ENCODE measurements at places on chromosomes 13 and 19. TPM values are rescaled to one million over a fixed set of nuclear protein-coding genes. Genes with fewer than 3 reads are reported as not detected.

The OR7D2 gene
- total RNA-seq, result not detected

The MBD3L3 gene
- total RNA-seq, result not detected

The TEX29 gene
- not detected for total RNA-seq

The GALP gene
- not detected for total RNA-seq

The ELSPBP1 gene
- total RNA-seq, result not detected

The SELENOV gene
- total RNA-seq, result not detected

The CEACAM7 gene
- not detected for total RNA-seq

The FUT3 gene
- total RNA-seq, result not detected

DNA sequence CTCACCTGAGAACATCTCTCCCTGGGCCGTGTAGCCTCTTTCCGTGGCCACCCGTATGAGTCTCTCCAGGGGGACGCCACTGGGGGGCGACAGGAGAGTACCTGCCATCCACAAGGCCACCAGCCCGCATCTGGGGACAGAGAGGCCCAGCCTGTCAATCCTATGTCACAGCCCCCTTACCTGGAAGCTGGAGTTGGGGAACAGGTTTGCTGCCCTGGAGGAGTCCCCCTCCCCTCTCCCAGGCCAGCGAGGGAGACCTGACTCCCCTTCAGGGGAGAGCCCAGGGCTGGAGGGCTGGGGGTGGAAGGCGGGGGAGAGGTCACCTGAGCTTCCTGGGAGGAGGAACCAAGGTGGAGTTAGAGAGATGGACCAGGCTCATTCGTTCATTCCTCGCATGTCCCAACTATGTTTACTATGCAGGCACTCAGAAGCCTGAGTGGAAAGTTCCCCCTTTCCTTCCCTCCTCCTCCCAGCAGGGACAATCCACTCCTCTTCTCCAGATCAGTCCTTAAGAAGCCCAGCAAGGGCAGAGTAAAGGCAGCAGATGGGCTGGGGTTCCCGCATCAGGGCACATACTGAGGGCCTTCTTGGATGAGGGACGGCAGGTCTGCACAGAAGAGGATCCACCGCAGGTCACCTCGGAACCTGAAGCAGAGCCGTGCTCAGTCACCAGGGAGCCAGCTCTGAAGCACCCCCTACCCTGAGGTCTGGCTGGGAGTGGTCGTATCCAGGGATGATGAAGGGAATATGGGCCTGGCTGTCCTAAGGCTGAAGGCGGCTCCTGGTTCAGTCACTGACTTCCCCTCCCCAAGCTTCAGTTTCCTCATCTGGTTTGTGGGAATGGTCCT lies 5.5 kb downstream of the ACTMAP start:
- DNase-seq, result no peak

- DNase-seq, result no peak
Observed at GRCh38 chr13:24618011-24618955, 61.9 kb upstream of the ATP12A start.

DNA sequence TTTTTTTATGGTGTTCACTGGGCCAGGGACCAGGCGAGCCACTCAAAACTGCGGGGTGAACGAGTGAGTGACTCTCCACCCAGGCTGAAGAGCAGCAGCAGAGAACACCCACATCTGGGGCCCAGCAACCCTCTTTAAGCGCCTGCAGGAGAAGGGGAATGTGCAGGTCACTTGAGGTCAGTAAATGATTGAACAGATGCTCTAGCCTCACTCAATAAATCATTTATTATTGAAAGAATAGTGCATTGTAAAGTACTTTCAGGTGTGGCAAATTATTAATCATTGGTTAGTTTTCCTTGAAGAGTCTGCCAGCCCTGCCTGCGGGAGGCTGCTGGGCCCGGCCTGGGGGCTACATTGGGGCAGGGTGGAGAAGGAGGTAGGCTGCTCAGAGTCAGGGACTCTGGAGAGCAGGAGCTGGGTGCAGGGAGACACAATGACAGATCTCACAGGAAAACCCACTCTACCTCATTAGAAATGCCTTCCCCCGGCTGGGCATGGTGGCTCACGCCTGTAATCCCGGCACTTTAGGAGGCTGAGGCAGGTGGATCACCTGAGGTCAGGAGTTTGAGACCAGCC lies 42.5 kb downstream of the ABCC4 start:
- no peak for DNase-seq

- peak; percentile 14 for DNase-seq
Observed at GRCh38 chr19:28847468-28847867, 365.5 kb downstream of the UQCRFS1 start.

DNA sequence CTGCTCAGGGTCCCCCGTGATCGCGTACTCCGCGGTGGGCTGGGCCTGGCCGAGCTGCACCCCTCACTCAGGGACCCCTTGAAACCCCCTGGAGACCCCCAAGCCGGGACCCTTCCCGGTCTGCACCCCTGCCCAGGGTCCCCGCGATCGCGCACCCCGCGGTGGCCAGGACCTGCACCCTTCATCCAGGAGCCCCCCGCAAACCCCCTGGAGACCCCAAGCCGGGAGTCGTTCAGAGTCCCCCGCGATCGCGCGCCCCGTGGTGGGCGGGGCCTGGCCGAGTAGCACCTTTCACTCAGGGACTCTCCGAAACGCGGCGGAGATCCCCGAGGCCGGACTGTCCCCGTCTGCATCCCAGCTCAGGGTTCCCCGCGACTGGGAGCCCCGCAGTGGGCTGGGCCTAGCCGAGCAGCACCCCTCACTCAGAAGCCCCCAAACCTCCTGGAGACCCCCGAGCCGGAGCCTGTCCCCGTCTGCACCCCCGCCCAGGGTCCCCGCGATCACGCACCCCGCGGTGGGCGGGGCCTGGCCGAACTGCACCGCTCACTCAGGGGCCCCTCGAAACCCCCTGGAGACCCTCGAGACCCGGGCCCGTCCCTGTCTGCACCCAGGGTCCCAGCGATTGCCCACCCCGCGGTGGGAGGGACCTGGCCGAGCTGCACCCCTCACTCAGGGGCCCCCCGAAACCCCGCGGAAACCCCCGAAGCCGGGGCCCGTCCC lies 748 bp downstream of the LMNB2 start:
- DNase-seq, result no peak

DNA sequence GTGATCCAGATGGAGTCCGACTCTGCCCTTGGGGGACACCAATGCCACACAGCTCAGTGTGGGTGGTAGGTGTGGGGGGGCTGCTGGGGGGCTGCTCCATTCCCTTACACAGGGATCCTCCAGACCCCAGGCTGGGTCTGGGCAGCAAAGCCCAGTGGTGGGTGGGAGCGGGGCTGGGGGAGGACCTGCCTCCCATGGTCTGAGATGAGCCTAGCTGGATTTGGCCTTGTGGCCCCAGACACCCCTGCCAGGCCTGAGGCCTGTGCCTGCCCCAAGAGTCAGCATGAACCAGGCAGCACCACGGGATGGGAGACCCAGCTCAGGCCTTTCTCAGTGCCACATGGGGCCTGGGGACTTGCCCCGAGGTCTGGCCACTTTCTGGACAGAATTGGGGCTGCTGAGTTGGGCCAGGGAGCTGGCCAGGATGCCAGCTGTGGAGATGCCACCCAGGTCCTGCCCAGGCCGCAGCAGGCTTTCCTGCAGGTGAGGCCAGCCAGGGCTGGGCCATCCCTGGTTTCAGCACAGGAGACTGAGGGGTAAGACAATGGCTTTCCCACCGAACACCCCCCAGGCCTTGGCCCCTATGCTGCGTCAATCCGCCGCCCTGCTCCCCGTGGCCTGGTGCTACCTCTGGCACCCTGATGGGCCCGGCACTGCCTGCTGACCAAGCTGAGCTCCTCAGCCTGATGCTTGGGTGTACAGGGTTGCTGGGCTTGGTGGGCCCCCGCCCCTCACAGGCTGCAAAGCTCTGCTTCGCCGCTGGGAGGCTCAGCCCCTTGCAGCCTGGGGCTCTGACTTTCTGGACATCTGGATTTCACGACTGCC lies 24.2 kb downstream of the CEBPG start:
- no peak for DNase-seq

DNA sequence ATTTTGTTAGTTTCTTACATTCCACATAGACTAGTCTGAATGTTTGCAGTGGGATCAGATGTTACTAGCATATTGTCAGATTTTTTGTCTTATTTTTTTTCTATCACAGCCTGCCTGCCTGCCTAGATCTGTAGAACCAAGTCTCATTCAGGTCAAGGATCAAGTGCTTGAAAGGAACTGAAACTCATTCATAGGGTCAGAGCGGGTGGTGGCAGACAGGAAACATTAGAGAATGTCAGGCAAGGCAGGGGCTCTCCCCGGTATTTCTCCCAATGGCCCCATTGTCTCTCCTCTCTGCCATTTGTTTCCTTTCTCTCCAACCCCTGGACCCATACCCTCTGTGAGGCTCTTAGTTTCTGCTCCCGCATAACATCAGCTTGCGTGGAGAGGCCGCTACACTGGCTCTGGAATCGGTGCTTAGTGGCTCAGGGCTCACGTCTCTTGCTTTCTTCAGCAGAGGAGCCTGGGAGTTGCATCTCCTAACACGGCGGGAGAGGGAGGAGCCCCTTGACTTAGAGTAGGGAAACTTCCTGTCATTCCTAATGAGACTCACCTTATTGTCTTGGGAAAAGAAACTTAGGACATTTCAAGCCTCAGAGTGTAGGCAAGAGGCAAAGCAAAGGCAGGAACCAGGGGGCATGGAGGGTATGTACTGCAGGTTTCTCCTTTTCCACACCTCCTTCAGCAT lies 35.6 kb upstream of the SPATA13 start:
- no peak for DNase-seq

DNA sequence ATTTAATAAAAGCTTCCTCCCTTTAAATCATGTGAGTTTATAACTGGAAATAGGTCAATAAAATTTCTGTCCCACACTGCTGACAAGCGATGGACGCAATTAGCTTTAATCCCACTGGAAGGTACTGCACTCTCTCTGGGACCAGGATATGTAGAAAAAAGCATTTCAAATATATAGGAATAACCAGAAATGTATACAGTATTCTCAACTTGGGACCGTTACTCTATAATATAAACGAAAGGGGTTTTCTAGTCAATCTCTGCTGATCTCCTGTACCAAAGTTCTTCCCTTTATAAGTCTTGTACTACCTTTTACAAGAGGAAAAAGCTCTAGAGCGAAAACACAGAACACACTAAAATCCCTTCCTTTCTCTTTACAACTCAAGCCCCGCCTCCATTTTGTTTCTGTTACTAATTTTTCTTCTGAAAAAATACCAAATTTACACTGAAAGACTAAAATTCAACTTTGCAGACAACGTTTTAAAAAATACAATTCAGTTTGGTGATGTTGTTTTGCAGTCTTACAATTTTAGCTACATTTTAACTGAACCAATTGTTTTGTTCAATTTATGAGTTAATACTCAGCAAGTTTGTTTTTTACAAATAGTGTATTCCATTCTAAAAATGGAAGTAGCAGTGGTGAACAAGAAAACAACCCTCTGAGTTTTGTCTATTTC lies 1.7 kb upstream of the USPL1 start:
- DNase-seq, result no peak

DNA sequence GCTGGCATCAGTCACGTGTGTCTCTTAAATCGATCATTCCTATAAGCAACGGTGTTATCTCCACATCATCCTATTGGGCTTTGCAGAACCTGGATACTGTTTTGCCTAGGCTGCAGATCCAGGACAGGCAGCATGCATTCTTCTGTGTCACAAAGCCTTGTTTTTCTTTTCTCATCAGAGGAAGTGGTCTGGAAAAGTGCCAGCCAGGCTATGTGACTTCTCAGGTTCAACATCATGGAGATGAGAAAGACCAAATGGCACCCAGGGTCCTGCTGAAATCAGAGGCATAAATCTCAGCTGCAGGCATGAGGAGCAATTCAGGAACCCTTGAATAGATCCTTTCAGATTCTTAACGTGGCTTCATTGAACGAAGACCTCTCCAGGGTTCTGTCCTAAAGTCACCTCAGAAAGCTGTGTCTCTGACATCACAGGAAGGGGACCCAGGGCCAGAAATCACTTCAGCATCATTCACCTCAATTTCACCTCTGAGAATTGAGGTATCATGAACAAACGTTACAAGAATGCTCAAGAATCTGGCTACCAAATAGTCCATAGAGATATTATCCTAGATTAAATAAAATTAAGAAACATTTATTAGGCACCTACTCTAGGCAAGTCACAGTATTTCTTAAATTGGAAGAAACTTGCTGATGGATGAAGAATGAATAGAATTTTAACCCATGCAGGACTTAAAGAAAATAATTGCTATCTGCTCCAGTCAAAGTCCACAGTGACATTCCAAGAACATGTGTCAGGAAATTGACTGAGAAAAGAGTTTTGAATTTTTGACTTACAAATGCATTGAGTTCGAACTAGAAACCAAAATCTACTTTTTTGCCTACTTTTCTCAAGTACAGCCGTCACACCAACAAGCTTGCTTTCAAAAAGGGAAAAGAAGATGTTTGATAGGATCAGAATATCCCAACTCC lies 124.1 kb downstream of the COG6 start:
- peak; percentile 41 for DNase-seq

- no peak for DNase-seq
Observed at GRCh38 chr19:5778402-5778801, 6.1 kb downstream of the PRR22 start.

DNA sequence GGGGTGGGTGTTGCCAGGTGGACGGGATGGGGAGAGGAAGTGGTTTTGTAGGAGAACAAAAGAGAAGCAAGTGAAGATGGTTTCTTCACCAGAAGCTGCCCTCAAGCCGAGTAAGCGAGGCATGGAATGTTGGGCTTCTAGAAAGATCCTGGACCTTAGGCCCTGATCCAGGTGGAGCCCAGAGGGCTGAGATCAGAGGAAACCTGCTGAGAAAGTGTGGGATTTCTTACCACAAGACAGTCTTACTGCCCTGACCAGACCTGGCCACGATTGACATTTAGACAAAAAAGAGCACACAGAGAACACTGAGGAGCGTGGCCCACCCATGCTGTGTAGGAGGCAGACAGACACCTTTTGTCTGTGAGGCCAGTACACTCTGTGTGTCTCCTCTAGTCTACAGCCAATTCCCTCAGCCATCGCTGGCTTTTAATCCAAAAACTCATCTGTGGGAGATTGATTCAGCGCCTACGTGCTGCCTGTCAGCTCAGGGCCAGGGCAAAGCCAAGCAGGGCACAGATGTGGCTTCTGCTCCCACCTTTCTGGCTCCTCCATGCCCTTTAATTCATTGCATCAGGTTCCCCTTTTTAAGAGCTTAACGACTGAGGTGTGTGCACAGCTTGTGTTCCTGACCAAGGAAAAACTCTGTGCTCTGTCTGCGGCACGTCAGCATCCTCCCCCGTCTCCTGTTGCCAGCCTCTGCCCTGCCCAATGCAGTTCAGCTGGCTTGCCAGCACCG lies 123.3 kb downstream of the AKAP11 start:
- DNase-seq, result no peak

DNA sequence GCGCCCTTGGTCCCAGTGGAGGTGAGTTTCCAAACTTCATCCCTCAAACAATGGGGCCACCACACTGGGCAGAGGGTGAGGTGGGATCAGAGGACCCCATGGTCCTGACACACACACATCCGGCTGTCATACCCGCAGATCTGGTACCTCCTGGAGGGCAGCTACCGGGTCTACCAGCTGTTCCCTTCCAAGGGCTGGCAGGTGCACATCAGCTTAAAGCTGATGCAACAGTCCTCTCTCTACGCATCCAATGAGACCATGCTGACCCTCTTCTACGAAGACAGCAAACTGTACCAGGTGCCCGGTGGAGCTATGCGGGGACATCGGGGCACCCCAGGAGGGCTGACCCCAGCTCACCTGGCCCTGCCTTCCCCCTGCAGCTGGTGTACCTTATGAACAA lies 14.0 kb upstream of the PSMD8 start:
- no peak for DNase-seq

Data from HFFc6 (cell line).